ENCODE measurements at places on chromosomes 12 and 14. TPM values are rescaled to one million over a fixed set of nuclear protein-coding genes. Genes with fewer than 3 reads are reported as not detected.

Gene LALBA
- not detected for total RNA-seq

Gene PAPOLA
- total RNA-seq = 45.0 TPM

Gene BLTP3B
- total RNA-seq = 17.9 TPM

Gene PTPRR
- total RNA-seq = 4.1 TPM

Gene PLXNC1
- total RNA-seq = 0.83 TPM

Gene KRT73
- not detected for total RNA-seq

Gene RERG
- 0.05 TPM for total RNA-seq

Gene PPFIA2
- 3.2 TPM for total RNA-seq

Gene SOAT2
- not detected for total RNA-seq

Gene HCAR1
- total RNA-seq = not detected

Gene OSGEP
- total RNA-seq = 19.1 TPM

Gene KLRC2
- total RNA-seq = not detected

Gene ISM2
- total RNA-seq = not detected

Gene ZNF891
- 1.4 TPM for total RNA-seq

Gene CD4
- total RNA-seq = 0.04 TPM

Gene KRT6C
- not detected for total RNA-seq

Gene KRT83
- 0.08 TPM for total RNA-seq

Gene SOCS2
- 30.7 TPM for total RNA-seq

Gene WIF1
- not detected for total RNA-seq

Gene KLHL33
- 0.05 TPM for total RNA-seq

Gene RPGRIP1
- total RNA-seq = not detected

Data from A375 (cell line).